ENCODE measurements at places on chromosomes 6 and 20.
A peak's percentile ranks its signal among the peaks of the same experiment; 100 is the strongest.

- DNase-seq, result no peak
Observed at GRCh38 chr6:38091613-38092012, 272.1 kb downstream of the ZFAND3 start.

GRCh38 chr6:42051268-42051653, 937 bp downstream of the TAF8 start:
- no peak for DNase-seq

DNA sequence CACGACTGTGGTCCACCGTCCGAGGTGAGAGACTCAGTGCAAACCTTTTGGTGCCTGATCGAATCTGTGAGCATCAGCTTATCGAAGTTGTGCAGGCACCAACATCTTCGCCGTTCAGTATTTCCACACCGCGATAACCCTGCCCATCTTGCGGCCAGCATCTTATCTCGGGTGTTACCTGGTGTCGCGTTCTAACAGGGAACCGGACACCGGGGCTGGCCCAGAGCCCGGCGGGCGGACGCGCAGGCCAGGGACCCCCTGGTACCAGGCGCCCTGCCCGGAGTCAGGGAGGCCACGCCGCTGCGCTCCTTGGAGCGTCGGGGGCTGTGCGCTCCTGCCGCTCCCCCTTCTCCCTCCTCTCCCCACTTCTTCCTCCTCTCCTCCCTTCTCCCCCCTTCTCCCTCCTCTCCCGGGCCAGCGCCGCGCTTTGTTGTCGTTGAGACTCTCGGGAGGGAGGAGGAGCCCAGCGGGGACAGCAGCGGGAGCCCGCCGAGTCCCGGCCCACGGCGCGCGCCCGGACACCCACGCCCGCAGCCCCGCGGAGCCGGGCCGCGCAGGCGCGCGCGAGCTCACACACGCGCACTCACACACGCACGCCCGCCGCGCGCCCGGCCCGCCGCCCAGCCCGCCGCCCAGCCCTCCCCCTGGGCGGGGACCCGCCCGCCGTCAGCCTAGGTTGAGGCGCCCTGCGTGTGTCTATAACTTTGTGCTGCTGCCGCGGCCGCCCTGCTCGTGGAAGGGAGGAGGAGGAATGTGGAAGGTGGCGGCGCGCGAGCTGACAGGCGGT, 1.4 kb upstream of the FOXO3 start:
- peak; percentile 83 for DNase-seq

DNA sequence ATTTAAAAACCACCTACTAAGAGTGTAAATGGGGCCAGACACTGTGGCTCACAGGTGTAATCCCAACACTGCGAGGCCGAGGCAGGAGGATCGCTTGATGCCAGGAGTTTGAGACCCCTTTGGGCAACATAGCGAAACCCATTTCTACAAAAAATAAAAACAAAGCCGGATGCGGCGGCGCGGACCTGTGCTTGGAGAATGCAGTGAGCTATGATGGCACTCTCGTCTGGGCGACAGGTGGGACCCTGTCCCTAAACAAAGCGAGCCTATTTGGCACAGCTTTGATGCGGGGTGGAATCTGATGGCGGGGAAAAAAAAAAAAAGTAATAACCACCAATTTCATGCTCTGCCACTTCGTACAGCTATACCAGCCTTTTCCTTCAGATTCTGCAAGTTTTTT, 1.1 kb downstream of the TCP1 start:
- DNase-seq, result no peak

DNA sequence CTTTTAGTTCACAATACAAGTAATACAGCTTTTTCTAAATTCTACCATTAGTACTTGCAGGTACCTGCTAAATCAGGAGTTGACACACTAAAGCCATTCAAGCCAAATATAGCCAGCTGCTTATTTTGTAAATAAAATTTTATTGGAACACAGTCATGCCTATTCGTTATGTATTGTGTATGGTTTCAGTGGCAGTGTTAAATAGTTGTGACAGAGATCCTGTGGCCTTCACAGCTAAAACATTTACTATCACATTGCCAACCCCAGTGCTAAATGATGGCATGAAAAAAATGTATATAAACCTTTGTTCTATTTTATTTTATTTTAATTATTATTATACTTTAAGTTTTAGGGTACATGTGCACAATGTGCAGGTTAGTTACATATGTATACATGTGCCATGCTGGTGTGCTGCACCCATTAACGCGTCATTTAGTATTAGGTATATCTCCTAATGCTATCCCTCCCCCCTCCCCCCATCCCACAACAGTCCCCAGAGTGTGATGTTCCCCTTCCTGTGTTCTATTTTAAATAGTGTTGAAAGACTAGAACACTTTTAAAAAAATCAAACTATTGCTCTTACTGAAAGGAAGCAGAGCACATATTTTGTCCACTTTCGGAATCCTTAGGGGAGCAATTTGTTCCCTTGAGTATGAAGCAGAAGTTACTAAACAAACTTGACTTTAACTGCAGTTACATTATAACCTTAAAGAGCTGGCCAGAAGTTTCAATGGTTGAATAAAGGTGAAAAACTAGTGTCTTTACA, 115.7 kb downstream of the PRIM2 start:
- DNase-seq, result no peak

GRCh38 chr6:326896-327537, 34.7 kb downstream of the DUSP22 start:
- no peak for DNase-seq

- no peak for DNase-seq
Observed at GRCh38 chr6:39210450-39210849, 18.8 kb downstream of the KCNK5 start.

- DNase-seq, result no peak
Observed at GRCh38 chr6:36334832-36335459, 1.7 kb downstream of the BNIP5 start.

- DNase-seq, result no peak
Observed at GRCh38 chr6:49233483-49233882, 229.6 kb downstream of the MMUT start.

DNA sequence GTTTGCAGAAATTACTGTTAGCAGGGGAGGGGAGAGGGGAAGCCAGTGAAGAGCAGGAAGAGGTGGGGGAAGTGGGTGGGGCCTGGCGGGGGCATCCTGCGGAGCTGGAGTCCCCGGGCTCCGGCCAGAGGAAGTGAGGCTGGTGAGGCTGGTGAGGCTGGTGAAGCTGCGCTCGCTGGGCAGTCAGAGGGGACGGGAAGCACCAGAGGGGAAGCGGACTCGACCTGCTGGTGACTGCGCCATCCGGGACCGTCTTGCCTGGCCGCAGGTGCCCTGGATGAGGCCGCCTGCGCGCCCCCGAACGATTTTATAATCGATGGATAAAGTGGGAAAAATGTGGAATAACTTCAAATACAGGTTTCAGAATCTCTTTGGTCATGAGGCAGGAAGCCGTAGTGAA, 635.3 kb upstream of the MARCKS start:
- DNase-seq, result peak; percentile 5

DNA sequence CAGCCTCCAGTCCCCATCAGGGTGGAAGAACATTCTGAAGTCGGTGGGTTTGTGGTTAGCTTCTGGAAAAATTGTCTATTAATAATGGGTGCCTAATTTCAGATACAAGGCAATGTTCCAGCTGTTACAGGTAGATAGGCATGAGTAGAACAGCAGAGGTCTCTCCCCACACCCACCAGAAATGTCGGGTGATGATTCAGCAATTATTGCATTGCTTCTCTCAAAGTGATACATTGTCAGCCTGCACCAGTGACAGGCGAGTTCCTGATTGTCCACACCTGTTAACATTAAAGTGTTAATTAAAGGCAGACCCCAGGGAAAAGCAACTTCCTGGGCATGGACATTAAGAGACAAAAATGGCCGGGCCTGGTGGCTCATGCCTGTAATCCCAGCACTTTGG, 18.9 kb upstream of the CLVS2 start:
- no peak for DNase-seq

DNA sequence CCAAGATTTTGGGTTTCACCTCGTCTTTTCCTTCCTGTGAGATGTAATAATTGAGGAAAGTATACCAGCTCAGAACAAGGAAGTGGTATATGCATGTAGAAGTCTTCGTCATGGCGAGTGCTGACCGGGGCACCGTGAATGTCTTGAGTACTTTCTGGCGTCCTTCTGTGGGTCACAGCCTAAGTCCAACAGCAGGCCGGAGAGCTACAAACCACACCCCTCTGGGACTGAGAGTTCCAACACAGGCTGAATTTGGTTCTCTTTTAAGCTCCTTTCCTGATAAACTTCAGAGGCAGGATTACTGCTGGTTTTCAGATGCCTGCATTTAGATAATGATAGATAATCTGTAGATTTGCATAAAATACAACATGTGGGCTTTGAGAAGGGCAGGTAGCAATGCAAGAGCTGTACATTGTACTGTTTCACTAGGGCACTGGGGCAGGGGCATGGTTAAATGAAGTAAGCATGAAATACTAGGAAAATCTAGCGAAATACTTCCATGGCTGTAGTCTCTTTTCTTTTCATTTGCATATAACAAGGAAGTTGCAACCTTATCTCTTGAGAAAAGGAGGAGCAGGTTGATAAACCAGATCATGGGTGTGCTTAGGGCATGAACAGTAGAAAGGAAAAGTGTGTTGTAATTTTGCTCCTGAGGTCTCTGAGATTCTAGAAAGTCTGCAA, at the start of gene ADTRP:
Gene ADTRP, minus strand, starts transcription at position 156 of the 681 bp plus-strand sequence. Its CDS starts 44 bp downstream, at position 112.
- peak; percentile 51 for DNase-seq

DNA sequence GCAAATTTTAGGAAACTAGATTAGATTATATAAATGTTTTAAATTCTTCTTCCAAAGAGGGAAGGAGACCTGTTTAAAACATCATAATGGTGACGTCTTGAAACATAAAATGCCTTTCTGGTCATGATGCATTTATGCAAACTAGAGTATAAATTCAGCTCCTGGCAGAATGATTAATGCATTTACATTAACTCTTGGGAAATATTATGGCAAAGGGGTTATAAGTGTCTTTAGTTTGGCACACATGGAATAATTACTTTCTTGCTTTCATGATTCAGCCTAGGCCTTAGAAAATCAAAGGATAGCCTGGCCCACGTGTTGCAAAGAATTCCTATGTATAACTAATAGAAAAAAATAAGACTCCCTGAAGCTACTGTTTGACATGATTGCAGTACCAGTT, 639.2 kb downstream of the RFPL4B start:
- no peak for DNase-seq

DNA sequence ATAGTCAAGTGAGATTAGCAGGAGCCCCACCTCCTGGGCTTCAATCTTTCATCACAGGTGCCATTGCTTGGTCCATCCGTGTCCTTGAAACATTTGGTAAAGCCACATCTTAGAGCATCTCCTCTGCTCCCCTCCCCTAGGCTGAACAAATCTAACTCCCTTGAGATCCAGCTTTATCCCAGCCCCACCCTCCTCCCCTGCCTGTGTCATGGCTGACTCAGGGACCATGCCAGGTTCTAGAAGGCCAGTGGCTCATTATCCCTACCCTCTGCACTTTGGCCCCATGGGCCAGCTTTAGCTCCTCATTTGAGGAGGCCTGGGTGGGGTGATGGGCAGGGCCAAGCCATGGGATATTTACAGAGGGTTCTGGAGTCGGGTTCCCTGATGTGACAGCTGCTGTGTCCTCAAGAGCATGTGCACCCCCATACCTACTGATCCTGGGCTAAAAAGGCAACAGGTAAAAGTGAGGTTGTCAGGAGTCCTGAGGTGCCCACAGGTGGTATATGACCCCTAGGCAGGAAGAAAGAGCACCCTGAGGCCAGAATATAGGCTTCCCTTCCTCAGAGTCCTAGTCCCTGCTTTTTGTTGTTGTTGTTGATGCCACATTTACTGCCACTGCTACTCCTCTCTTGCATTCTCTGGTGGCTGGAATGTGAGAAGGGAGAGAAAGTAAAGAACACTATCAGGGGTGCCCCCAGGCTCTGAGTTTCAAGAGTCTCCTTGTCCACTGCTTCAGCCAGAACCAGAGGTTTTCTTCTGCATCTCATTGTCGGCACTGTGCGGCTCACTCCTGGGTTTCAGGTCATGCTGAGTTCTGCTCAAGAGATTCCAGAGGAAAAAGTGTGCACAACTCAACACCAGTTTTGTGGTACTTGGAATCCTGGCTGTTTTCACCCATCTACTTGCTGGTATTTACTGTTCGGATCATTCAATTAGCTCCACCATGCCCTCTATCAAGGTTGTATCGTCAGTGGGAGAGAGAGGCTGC, 228.4 kb downstream of the LRFN2 start:
- no peak for DNase-seq

GRCh38 chr6:151131324-151132007, 108.3 kb upstream of the AKAP12 start:
- no peak for DNase-seq

GRCh38 chr6:1396952-1397868, 7.8 kb downstream of the FOXF2 start:
- peak; percentile 81 for DNase-seq

DNA sequence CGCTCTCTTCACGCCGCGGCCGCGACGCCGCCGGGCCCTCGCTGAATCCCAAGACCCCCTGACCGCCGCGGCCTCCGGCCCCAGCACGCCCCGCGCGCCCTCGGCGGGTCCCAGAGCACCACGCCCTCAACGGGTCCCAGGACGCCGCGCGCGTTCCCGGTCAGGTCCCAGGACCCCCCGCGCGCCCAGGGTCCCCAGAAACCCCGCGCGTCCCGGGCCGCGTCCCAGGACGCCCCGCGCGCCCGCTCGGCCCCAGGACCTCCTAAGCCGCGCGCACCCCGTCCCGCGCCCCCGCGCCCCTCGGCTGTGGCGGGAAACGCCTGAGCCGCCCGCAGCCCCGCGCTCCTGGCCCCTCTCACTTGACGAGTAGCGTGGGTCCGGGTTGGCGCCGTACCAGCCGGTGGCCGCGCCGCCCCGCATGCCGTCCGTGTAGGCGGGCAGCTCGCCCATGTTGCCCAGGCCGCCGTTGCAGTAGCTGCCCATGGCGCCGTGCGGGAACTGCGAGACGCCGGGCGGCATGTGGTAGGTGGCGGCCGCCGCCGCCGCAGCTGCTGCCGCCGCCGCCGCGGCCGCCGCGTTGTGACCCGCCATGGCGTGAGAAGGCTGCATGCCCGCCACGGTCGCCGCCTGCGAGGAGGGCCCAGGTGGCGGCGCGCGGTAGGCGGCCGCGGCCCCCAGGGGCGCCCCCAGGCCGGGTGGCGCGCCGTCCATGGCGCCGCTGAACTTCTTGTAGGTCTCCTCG, 556 bp downstream of the NKX2-4 start:
- DNase-seq, result peak; percentile 37

- DNase-seq, result no peak
Observed at GRCh38 chr6:55604021-55604420, 25.0 kb upstream of the HMGCLL1 start.

DNA sequence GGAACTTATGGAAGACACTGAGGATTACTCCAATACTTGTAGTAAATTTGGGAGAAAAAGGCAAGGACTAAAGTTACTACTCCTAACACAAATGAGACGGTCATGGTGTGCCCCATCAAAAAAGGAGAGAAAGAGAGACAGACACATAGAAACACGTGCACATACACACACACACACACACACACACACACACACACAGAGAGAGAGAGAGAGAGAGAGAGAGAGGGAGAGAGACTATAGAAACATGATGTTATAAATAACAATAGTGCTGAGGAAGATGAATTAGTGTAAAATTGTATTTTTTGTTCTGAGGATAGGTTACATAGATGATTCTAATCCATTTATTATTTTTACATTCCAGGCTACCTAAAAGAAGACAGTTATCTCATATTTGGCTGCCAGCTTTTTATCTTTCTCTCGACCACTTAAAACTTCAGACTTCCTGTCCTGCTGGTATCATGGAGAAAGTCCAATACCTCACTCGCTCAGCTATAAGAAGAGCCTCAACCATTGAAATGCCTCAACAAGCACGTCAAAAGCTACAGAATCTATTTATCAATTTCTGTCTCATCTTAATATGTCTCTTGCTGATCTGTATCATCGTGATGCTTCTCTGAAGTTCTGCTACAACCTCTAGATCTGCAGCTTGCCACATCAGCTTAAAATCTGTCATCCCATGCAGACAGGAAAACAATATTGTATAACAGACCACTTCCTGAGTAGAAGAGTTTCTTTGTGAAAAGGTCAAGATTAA, 10.5 kb downstream of the PLN start:
- DNase-seq, result no peak

Measured in WERI-Rb-1 (cell line).